Mesenteric fat pad (tissue), 1 donor: ENCODE measurements at places on chromosomes 6 and 20. TPM values are rescaled to one million over a fixed set of nuclear protein-coding genes. Genes with fewer than 3 reads are reported as not detected.
A peak's percentile ranks its signal among the peaks of the same experiment; 100 is the strongest.

DNA sequence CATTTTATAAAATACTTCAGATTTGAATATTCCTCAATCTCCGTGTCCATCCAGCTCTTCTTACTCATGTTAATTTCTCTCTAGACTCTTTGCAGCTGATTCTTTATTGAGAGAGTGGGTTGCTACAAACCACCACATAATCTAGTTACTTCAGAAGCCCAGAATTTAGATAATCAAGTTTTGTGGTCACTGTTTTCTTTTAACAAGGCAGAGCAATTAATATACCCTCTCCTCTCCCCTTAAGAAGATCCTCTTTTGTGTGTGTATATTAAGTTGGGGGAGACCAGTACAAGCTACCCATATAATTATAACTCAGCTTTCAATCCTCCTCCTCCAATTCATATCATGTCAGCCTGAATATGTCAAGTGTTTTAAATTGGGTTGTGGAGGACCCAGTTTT, 95.1 kb downstream of the IRAK1BP1 start:
- DNase-seq: no peak

GRCh38 chr6:156154896-156155295, 622.3 kb upstream of the ARID1B start:
- no peak for DNase-seq

- DNase-seq: no peak
Observed at GRCh38 chr6:149134511-149134933, 183.0 kb upstream of the TAB2 start.

MCCD1 gene
- not detected for total RNA-seq

DNA sequence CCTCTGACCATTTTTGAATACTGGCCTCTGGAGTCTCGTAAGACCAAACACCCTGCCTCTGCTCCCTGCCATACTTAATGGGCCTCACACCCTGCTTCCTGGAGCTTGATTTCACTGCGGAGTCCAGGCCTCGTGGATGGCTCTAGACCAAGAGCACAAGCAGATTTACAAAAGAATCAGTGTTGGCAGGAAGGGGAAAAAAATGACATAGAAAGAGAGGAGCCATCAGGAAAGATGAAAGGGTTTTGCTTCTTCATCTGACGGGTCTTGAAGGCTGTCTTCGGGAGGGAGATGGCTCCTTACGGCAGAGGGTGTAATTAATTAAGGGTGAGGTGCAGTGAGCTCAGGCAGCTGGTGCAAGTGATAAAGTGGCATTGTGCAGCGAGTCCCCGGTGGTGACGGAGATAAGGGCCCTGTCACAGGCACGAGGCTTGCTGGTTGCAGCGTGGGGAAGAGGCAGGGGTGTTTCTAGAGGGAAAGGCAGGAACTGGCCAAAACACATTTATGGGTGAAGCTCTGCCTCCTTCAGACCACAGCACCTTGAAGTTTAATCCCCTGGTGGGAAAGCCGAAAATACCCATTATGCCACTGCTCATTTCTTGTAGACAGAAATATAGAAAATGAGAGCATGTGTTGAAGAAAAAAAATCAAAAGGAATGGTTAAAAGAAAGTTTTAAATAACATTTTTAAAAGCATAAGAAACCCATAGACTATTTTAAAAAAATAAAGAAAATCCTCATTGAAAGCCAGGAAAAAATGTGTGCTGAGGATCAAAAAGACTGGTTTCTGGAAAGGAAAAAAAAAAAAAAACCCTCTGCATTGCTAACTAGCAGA, 128.6 kb upstream of the LRFN2 start:
- DNase-seq: peak; percentile 71

- DNase-seq: no peak
Observed at GRCh38 chr6:55726144-55726543, 147.2 kb upstream of the HMGCLL1 start.

GRCh38 chr6:39228992-39229767, at the start of gene KCNK5:
TSS of gene KCNK5 (minus strand) at chr6:39229475. CDS start at chr6:39229111, 364 bp downstream.
- peak; percentile 95 for DNase-seq

PPIL6 gene
- 2.3 TPM for total RNA-seq

DNA sequence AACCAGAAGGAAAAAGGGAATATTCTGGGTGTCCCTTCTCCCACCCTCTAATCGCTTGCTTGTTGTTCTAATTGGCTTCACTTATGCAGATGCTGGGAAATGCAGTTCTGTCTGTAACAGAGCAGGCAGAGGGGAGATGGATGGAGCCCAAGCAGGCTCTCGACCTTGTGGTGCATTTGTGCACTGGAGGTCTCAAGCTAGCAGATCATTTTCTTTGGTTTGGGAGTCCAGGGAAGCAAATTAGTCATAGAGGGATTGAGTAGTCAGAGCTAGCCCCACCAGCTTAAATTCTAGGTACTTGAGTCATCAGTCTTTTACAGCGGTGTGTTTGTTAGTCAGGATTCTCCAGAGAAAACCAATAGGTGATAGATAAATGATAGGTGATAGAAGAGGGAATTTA, 234.7 kb upstream of the ECI2 start:
- no peak for DNase-seq

- no peak for DNase-seq
Observed at GRCh38 chr6:5463690-5464089, 202.4 kb downstream of the FARS2 start.

GRCh38 chr6:142824426-142824825, 120.5 kb downstream of the HIVEP2 start:
- no peak for DNase-seq

LAMA4 gene
- total RNA-seq: 418 TPM

CHRNA4 gene
- total RNA-seq: not detected

GRCh38 chr6:113281431-113281830, 575.7 kb upstream of the MARCKS start:
- no peak for DNase-seq

FAM217B gene
- total RNA-seq: 11.5 TPM

- DNase-seq: no peak
Observed at GRCh38 chr6:116994447-116994846, 117.4 kb downstream of the RFX6 start.
